ENCODE measurements at places on chromosomes 1 and 21.

GRCh38 chr1:41033272-41033671 lies 11.7 kb upstream of the SLFNL1 start:
- no peak for DNase-seq

DNA sequence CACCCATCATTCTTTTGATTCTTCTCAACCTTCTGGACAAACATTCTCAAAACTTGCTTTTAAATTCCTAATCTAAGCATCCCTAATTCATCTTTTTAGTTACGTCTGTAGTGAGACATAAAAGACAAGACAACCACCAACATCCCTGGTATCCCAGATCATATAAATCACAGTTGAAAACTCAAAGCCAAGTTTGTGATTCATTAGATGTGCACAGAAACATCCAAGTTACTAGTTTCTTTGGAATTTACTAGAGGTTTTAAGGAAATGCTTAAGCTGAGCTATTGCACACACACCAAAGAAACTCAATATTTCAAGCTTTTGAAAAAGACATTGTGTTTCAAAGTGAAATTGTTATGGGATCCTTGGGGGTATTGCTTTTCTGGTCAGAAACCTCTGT lies 47.6 kb downstream of the ATP6V1G3 start:
- DNase-seq = no peak

DNA sequence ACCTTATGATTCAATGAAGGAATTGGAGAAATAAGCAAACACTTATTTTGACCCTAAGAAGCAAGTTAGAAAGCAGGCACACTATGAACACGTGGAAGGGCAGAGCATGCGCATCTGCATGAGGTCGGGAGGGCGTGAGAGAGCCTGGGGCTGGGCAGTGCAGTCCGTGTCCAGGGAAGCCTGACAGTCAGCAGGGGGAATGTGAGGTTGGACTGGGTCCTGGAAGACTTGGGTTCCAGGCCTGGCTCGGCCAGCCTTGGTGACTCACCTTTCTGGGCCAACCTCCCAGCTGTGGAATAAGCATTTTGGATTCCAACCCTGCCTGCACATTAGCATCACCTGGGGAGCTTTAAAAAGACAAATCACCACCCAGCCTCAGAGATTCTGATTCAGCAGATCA lies 26.6 kb upstream of the LMX1A start:
- DNase-seq = no peak

DNA sequence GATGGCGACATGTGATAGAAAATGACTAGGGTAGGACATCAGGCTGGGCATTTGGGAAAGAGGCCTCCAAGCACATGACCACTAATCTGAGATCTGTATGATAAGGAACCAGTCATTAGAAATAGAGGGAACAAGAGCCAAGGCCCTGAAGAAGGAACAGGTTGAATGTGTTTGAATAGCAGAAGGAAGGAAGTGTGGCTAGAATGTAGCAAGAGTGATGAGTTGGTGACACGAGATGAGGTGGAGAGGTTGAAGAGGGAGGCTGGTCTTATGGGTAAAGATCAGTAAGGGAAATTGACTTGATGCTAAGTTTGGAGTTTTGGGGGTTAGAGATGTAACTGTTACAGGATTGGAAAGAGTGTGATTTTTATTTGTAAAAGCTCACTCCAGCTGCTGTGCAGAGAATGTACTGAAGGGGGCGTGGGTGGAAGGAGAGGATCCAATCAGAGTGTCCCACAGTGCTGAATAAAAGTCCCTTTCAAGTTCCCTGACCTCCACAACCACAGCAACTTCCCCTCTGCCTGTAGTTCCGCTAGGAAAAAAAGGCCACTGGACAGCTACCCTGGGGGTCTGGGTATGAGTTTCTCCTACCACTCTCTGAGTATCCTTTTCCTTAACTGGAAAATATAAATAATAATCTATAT lies 295.0 kb downstream of the OMA1 start:
- no peak for DNase-seq

- DNase-seq = no peak
Measured at GRCh38 chr21:14533499-14534428, 12.4 kb downstream of the SAMSN1 start.

DNA sequence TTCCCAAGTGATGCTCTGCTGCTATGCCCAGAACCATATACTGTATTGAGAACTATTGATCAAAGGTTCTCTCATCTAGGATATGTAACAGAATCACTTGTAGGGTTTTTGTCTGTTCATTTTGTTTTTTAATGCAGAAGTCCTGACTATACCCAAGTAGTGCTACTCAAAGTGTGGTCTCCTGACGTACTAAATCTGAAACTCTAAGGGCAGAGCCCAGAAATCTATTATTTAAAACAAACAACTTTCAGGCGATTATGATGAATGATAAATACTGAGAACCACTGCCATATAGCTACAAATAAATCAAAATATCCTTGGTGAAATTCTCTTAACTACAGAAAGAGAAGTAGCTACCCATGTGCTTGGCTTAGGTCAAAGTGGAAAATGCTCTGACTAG lies 10.1 kb downstream of the ZZZ3 start:
- DNase-seq = no peak
